Epithelial cell of proximal tubule (primary cell): ENCODE measurements at places on chromosomes 16 and 17.
A peak's percentile ranks its signal among the peaks of the same experiment; 100 is the strongest.

DNA sequence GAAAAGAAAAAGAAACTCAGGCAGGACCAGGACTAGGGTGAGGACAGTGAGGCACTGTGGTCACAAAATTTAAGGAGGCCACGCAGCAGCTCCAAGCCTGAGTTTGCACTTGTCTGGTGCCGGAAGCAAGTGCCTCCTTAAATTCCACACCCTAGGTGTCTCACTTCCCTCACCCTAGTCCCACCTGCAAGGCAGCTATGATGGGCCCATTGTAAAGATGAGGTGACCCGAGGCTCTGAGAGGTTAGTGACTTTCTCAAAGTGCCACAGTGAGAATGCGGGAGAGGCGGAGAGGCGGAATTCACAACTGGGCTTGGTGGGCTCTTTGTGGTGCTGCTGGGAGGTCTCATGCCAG, 21.5 kb upstream of the EEF2K start:
- no peak for DNase-seq

- no peak for DNase-seq
Observed at GRCh38 chr17:19978209-19978802, 678 bp upstream of the AKAP10 start.

GRCh38 chr16:26212599-26212998, 520.8 kb downstream of the HS3ST4 start:
- no peak for DNase-seq

DNA sequence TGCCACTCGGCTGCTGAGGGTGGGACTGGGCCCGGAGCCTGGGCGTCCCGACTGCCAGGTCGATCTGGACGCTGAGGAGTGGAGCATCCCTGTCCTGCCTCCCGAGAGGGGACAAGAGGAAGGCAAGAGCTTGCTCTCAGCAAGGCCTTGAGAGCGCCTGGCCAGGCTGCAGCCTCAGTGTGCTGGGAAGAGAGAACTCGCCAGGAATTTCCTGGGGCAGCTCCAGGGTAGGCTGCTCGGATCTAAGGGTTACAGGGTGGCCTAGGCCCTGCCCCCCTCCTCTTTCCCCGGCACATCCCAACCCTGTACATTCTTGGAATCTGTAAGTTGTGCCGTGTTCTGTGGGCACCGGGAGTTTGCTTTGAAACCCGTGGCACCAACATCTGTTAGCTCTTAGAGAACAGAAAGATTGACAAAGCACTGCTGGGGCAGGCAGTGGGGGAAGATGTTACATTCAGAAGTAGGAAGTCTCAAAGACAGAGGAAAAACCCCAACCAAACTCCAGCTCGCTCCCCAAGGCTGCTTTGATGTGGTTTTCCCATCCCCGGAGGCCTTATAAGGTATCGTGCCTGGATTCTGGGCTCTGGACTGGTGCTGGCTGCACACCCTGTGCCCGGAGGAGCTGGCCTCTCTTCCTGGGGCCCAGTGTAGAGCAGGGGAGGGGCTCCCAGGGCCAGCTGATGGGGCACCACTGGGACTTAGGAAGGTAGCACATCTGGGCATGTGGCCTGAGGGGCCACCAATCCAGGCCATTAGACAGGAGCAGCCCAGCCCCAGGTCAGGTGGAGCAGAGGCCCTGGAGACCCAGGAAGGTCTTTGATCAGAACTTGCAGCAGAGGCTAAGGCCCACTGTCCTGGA, 55.2 kb downstream of the NKD1 start:
- DNase-seq, result no peak

GRCh38 chr16:54564841-54565240, 278.3 kb upstream of the IRX3 start:
- DNase-seq, result no peak

GRCh38 chr17:17179371-17179827, 26.7 kb downstream of the PLD6 start:
- DNase-seq, result no peak

DNA sequence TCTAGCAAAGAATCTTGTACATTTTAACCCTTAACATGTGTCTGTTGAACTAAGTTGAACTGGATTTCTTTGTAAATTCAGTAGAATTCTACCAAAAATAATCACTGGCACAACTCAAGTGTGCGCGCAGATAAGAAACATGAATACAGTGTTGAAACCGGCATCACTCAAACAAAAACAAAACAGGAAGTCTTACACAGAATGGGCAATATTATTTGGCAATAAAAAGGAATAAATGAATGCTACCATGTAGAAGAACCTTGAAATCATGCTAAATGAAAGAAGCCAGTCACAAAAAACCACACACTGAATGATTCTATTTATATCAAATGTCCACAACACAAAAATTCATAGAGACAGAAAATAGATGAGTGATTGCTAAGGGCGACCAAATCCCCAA, 102.9 kb upstream of the ZFHX3 start:
- DNase-seq, result no peak

DNA sequence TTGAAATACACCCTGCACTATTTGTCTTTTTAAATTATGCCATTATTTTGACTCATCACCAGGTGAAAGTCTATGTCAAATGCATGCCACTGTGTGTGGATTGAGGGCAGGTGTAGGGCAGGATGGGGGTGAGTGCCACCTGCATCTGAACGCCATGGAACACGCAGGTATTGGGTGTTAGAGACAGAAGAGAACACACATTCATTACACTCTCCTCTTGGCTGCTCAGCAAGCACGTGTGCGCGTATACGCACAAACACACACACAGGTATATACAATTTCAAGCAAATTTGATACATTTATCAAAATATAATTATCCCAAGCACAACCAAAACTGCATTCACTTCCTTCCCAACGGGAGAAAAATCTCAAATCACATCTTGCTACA, 268.9 kb downstream of the NTN1 start:
- DNase-seq, result no peak

DNA sequence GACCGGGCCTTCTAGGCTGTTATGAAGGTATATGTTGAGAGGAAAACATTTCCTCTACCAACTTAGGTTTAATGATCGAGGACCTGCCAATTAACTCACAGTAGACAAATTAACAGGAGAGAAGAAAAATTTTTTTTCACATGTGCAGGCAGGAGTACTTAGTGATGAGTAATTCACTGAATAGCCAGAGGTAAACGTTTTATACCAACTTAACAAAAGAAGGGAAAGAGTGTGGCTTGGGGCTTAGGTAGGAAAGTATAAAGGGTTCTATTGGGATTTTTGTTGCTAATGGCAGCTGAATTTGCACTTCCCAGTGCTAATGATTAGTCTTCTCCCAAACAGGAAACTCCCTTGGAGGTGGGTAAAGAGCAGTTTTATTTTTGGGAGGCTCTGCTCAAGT, 121.6 kb upstream of the HS3ST4 start:
- DNase-seq, result no peak

GRCh38 chr17:62675260-62675659, 47.8 kb downstream of the MRC2 start:
- no peak for DNase-seq

- no peak for DNase-seq
Observed at GRCh38 chr16:81497690-81498089, 53.1 kb downstream of the CMIP start.

- no peak for DNase-seq
Observed at GRCh38 chr16:5971106-5971505, 873.5 kb upstream of the EEF2KMT start.

- no peak for DNase-seq
Observed at GRCh38 chr17:76107509-76107908, 3.9 kb upstream of the EXOC7 start.

- DNase-seq, result no peak
Observed at GRCh38 chr16:57106767-57107166, 14.4 kb downstream of the CPNE2 start.

DNA sequence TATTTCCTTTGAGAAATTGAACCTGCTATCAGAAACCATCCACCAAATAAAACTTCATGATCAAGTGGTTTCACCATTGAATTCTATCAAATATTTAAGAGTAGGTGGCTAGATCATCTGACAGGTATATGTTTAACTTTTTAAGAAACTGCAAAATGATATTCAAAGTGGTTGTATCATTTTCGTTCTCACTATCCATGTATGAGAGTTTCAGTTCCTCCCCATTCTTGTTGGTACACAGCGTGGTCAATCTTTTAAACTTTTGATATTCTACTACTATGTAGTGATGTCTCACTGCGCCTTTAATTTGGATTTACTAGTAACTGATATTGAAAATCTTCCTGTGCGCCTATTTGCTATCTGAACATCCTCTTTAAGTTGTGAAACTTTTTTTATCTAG, 163.7 kb downstream of the CYB561 start:
- no peak for DNase-seq

GRCh38 chr17:81386141-81386645, 9.1 kb upstream of the BAHCC1 start:
- DNase-seq, result no peak

DNA sequence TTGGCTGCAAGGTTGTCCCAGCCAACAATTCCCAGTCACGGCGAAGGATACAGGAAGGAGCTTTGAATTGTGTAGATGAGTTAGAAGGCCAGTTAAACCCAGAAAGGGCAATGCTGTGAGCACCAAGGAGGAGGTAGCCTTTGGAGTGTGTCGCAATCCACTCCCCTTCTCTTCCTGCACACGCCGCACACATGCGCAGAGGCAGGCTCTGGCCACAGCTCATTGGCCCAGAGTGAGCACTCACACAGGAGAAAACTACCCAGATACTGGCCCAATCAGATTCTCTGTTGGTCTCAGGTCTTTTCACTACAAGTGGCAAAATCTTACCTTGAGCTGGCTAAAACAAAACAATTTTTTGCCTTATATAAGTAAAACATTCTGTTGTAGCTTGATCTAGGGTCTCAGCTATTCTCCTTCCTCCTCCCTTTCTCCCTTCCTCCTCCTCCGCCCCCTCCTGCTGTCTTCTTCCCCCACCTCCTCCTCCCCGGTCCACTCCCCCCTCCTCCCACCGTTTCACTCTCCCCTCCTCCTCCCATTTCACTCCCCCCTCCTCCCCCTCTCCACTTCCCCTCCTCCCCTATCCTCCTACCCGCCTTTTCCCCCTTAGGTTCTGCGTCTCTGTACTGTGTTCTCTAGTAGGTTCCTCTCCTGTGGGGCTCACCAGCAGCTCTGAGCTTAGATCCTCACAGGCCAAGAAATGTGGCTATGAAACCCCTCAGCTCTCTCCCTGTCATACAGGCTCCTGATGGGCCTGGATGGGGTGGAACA, 344.9 kb downstream of the CPPED1 start:
- DNase-seq, result no peak

- DNase-seq, result no peak
Observed at GRCh38 chr17:43772877-43773648, 5.7 kb downstream of the DUSP3 start.

DNA sequence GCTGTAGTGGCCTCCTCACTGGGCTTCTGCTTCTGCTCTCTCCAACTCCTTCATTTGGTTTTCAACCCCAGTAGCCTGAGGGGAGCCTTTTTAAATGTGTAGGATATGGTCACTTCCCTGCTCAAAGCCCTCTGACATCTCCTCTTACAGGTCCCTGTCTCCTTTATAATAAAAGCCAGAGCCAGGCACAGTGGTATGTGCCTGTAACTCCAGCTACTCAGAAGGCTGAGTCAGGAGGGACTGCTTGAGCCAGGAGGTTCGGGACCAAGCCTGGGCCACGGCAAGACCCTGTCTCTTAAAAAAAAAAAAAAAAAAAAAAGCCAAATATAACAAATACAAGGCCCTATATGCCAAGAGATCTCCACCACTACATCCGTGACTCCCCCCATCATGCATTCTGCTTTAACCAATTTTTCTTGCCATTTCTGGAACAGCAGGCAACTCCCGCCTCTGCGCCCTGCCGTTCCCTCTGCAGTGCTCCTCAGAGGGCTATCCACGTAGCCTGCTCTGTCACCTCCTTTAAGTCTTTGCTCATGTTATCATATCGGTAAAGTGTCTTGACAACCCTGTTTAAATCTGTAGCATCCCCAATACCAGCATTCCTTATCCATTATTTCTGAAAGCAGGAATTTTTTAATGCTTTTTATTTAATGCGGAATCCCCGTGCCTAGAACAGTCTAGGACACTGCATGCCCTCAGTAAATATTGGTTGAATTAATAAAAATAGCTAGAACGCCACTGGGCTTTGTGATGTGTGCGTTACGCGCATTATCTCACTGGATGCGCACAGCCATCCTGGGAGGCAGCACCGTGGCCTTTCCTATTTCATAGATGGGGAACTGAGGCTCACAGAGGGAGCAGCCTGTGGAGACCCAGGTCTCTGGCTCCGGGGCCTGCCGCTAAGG, 9.5 kb downstream of the ZNF771 start:
- no peak for DNase-seq

- DNase-seq, result no peak
Observed at GRCh38 chr17:31490019-31490650, 98.7 kb downstream of the RAB11FIP4 start.

GRCh38 chr16:9849697-9850245, 332.5 kb downstream of the GRIN2A start:
- no peak for DNase-seq

GRCh38 chr17:36132421-36132831, 28.8 kb downstream of the CCL4 start:
- no peak for DNase-seq

DNA sequence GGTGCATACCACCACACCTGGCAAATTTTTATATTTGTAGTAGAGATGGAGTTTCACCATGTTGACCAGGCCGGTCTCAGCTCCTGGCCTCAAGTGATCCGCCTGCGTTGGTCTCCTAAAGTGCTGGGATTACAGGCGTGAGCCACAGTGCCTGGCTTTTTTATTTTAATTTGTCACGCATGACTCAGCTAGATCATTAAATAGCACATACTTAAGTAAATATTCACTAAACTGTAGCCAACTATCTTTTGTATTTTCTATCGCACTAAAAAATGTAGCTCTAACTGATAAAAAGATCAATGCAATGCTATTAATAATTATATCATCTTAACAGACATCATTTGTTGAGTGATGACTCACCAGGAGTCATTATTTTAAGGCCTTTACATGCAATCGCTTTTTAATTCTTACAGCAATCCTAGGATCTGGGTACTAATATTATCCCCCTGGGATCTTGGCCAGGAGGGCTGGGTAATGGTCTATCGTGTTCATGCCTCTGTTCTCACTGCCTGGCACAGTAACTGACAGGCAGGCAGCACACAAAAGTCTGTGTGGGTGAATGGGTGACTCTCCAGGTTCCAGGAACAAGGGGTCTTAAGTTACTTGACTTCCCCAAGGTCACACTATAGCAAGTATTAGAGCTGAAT, 693.5 kb upstream of the EEF2KMT start:
- DNase-seq, result no peak

GRCh38 chr17:8991514-8992285, 26.2 kb upstream of the PIK3R5 start:
- DNase-seq, result peak; percentile 7

GRCh38 chr17:81354954-81355347, 40.3 kb upstream of the BAHCC1 start:
- no peak for DNase-seq

GRCh38 chr17:80060644-80061043, 24.2 kb downstream of the CCDC40 start:
- peak; percentile 53 for DNase-seq

DNA sequence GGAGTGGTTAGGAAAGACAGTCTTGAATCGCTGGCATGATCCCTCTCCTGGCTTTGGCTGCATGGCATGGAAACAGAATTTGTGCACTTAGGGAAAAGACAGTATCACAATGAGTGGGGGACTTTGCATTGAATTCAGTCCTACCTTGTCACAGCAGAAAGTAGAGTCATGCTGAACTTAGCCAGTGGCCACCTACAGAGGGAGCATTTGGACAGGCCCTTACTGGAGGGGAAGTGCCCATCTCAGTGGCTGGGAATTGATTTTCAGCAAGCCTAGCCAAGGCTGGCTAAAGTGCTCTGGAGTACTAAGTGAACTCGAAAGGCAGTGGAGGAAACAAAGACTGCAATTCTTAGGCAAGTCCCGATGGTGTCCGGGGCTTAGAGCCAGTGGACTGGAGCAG, 364.3 kb upstream of the TOM1L1 start:
- DNase-seq, result no peak
